ENCODE measurements at places on chromosomes 12 and 14.

- no peak for DNase-seq
Observed at GRCh38 chr14:60679566-60680258, 30.4 kb upstream of the SIX1 start.

DNA sequence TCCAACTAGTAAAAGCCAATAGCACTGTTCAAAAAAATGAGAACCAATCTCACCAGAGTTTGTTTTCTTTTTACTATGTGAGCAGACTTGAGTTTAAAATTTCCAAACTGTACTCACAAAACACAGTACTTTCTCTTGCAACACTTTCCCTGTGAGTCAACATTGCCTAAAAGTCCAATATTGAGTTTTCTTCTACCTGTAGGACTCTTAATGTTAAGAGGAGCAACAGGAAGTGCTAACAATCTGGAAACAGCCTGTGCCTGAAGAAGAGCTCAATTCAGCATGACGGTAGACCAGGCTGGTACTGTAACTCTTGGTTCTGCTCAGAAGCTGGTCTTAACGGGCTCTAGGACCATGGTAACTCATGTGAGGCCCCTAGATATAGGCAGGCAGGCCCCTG, 144.3 kb downstream of the MED13L start:
- DNase-seq, result no peak

GRCh38 chr12:7061138-7061537, 620 bp downstream of the C1S start:
- no peak for DNase-seq

DNA sequence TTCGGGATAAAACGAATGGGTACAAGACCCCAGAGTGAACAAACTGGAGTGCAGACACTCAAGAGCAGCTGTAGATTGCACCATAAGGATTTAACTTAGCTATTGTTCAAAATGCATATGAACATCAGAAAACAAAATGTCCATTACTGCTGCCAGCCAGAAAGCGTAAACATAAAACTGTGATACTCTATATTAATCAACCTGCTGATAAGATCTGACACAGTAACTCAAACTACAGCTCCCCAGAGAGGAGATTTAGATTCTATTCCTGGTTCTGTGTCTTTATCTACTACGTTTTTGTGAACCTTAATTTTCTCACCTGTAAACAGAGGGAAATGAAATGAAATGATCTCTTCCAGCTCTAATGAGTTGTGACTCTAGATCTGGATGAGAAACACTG, 22.3 kb downstream of the LRIG3 start:
- DNase-seq, result no peak

DNA sequence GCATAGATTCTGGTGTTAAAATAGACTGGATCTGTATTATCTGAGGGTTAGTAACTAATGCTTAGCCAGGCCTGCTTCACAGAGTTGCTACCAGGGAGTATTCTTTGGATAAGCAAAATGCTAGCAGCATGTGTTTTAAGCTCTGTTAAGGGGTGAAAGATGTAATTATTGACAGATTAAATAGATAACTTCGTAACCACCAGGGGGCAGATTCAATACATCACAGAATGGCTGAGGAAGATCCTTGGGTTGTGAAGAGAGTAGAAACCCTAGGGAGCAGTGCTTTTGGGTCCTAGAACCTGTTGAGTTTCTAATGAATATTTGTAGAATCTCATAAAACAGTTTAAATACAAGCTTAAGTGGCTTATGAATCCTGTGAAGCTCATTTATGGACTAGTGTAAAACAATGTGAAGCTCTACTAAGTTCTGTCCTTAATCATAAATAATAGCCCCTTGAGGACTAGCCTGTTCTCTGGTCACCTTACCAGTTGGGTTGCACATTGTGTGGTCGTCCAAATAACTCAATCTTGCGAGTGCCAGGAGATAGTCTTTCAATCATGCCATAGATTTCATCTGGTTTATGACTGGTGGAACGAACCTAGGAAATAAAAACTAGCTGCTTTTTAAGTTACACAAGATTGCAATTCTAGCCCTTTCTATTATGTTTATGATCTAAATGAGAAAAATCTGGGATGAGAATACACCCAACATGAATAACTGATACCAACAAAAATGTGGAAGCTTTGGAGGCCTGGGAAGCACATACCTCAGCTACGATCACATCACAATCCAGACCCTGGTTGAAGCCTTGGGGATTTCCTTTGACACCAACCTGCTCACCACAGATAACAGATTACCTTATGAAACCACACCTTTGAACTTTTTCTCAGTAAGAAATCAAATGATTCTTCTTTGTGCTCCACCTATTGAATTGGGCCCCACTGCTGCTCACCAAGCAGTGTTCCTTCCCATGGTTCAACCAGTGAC, 12.3 kb downstream of the METTL3 start:
- no peak for DNase-seq

DNA sequence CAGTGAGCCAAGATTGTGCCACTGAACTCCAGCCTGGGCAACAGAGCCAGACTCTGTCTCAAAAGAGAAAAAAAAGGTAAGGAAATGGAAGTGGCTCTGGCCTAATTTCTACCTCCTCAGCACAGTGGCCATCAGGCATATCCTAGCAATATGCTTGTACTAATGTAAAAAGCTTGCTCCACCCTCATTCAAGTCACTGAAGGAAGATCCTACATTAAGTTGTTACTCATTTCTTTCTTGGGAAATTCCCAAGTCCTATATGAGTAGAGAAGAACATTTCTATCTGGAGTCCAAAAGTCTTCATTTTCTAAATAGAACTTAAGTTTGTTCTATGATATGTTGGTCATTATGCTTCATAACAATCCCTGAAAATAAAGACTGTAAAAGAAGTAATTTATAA, 67.3 kb upstream of the HOXC13 start:
- no peak for DNase-seq

DNA sequence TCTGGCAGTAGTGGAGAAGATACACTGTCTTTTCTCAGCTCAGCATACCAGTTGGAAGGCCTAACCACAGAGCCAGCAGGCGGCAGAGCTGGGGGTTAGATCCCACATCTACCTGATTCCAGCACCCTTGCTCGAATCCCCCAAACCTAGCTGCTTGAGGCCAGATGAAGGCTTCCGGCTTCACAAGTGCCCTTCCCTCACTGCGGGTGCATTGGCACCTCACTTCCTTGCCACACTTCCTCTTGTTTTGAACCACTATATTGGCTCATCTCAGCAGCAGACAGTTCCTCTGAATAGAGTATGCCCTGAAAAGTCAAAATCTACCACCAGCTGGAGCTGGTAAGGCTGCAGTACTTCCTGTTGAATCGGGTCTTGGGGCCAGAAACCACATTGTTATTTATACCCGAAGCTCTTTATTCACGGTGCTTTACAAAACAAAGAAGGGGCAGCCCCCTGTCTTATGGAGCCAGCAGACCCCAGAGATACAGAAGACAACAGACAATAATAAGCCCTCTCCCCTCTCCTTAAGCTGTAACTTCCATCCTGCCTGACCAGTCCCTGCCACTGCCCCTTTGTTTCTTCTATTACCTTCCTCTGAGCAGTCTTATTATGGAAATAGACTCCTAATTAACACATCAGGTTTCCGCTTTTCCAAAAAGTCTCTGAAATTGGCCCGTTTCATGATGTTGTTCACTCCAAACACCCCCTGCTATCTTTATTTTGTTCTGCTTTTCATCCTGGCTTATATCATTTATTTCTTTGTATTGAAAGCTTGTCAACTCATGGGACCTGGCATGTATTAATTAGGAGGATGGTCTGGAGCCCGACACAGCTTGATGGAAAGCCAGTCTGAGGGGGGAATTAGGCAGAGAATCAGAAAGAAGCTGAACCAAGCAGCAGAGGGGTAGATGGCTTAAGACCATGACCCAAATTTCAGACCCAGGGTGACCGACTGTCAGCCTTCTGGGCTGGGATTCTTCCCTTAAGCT, 233.5 kb downstream of the EFCAB11 start:
- DNase-seq, result peak; percentile 45

- no peak for DNase-seq
Observed at GRCh38 chr12:13573698-13574321, 377.3 kb downstream of the EMP1 start.

DNA sequence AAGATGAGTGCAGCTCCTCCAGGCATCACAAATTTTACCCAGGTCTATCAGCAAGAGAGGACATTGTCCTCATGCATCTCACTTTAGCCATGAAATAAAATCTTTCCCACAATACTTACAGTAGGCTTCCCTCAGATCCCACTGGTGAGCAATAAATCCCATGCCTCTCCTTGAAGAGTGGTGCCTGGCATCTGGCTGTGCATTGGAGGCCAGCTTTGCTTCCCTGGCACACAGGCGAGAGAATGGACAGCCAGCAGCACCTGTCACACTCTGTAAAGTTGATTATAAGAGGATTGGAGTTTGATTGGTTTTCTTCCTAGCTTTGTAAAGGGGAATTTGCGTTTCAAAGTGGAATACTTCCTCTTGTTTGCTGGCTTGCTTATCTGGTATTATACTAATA, 1153.9 kb downstream of the AACS start:
- no peak for DNase-seq

DNA sequence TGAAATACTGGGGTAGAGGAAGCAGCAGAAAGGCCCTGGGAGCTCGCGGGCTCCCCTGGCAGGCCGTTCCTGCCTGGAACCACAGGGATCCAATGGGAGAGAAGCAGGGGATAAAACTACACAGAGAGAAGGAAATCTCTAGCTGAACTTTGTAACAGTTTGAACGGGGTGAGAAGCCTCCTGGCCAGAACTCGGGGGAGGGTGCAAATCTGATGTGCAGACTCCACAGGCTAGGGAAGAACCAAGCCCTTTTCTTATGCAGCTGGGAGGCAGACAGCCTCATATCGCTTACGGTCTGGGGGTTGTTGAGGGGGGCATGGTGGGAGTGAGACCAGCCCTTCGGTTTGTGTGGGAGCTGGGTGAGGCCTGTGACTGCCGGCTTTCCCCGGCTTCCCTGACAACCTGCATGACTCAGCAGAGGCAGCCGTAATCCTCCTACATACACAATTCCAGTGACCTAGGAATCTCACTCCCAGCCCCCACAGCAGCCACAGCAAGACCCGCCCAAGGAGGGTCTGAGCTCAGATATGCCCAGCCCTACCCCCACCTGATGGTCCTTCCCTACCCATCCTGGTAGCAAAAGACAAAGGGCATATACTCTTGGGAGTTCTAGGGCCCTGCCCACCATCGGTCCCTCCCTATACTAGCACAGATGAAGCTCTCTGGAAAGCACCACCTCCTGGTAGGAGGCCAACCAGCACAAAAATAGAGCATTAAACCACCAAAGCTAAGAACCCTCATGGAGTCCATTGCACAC, 143.0 kb downstream of the TMTC1 start:
- no peak for DNase-seq

DNA sequence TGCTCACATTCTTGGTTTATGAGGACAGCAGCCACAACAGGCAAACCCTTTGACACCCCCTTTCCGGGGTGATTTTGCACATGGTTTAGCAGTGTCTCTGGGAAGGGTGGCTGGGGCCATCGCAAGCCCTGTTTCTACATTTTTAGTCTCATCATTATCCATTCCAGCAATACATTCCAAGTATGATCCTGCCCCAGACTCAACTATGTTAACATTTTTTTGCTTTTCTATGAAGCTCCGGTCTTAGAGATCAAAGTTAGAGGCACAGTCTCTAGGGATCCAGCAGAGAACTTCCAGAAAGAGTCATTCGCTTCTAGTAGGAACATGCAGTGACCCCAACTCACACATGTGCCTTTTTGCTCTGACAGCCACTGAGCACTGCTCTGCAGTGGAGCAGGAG, 130.9 kb downstream of the TBX5 start:
- no peak for DNase-seq

DNA sequence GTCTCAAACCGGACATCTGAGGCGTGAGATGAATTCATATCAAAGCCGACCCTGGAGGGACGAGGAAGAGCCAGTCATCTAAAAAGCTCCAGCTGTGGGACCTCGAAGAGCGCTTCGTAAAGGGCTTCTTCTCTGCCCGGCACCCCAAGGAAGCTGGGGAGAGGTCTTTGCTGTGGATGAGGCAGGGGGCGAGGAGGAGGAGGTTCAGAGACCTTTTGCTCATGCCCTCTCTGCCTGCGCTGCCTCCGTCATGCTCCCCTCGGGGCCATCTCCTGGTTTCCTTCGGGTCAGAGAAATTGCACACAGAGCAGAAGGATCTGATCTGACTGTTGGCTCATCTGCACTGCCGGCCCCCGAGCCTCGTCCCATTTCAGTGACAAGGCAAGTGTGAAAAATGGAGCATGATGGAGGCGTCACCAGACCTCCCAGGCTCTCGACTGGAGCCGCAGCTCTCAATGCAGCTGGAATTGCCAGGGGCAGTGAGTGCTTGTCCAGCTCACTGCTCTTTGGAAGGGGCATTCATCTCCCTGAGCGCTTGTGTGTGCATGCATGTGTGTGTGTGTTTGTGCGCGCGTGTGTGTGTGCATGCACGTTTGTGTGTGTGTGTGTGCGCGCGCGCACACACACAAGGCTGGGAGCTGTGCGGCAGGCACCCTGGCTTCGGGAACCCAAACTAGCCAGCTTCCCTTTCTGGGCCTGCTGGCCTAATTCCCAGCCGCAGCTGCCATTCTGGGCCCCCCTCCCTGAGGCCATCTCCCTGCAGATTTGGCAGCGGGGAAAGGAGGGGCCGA, 9.2 kb downstream of the CABP1 start:
- no peak for DNase-seq

GRCh38 chr12:40647651-40648050, 44.6 kb upstream of the CNTN1 start:
- no peak for DNase-seq

DNA sequence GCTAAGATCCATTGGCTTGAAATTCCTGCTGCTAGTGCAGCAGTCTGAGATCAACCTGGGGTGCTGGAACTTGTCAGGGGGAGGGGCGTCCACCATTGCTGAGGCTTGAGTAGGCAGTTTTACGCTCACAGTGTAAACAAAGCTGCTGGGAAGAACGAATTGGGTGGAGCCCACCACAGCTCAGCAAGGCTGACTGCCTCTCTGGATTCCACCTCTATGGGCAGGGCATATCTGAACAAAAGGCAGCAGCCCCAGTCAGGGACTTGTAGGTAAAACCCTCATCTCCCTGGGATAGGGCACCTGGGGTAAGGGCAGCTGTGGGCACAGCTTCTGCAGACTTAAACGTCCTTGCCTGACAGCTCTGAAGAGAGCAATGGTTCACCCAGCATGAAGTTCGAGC, 191.7 kb downstream of the ALG10B start:
- DNase-seq, result no peak

- DNase-seq, result no peak
Observed at GRCh38 chr12:26767116-26767515, 65.9 kb downstream of the ITPR2 start.

GRCh38 chr14:101705733-101706508, 55.6 kb upstream of the PPP2R5C start:
- DNase-seq, result peak; percentile 51

GRCh38 chr14:50964683-50965390, 20.6 kb upstream of the PYGL start:
- no peak for DNase-seq

DNA sequence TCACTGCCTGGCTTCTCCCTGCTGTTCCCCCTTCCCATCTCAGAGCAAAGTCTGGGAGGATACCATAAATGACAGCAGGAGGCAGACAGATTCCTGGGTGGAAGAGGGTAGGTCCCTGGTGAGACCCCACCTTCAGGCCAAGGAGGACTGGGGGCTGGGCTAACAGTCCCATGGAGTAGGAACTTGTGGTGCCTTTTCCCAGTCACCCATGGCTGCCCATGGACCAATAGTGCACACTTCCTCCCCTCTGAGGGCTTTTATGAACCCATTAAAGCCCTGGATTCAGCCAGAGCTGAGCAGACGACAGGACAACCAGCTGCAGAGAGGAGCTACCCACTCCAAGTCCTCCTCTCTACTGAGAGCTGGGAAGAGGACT, 36.6 kb upstream of the OR5AU1 start:
- DNase-seq, result no peak

All from stimulated activated CD8-positive, alpha-beta memory T cell treated with anti-CD3 and anti-CD28 coated beads, Interleukin-12 subunit alpha, Interleukin-12 subunit beta, amount 100 ng/mL, for 4 hours (primary cell).